ENCODE measurements at places on chromosomes 1 and 21.
A peak's percentile ranks its signal among the peaks of the same experiment; 100 is the strongest.

- peak; percentile 66 for DNase-seq
Measured at GRCh38 chr1:48661726-48662463, 114.8 kb downstream of the BEND5 start.

DNA sequence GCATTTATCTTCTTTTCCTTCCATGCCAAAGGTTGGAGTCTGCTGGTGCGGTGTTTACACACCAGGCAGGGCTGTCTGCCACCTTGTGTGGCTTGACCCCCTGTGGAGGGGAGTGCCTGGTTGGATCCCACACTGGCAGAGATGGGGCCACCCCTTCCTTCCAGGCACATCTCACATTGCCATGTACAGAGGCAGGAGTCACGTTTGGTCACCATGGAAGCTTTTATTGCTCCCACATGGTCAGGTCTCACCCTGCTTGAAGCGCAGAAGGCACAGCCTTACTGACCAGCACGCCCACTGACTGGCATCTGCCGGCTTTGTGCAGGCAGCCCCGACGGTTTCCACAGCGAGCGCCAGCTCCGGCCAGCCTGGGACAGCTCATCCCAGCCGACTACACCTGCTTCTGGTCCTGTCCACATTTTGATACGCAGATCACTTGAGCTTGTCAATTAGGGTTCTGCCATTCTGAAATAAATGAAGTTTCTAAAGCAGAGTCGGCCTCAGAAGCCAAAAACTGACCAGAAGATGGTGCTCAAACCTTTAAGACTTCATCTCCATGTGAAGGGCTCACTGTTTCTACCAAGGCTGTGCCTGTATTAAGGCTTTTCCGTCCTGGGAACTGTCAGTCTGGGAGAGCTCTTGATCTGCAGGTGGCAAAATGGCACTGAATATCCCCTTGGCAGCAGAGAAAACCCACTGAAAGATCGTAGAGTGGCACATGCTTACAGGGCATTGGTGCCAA lies 35.6 kb upstream of the EPHA8 start:
- DNase-seq: peak; percentile 75

GRCh38 chr1:192907545-192908243 lies 98.9 kb downstream of the RGS2 start:
- no peak for DNase-seq

- DNase-seq: no peak
Measured at GRCh38 chr1:86645851-86646250, 58.5 kb upstream of the SH3GLB1 start.

- DNase-seq: no peak
Measured at GRCh38 chr1:53104289-53104913, 38.0 kb downstream of the SLC1A7 start.

GRCh38 chr1:16088996-16089395 lies 15.5 kb upstream of the FAM131C start:
- no peak for DNase-seq

DNA sequence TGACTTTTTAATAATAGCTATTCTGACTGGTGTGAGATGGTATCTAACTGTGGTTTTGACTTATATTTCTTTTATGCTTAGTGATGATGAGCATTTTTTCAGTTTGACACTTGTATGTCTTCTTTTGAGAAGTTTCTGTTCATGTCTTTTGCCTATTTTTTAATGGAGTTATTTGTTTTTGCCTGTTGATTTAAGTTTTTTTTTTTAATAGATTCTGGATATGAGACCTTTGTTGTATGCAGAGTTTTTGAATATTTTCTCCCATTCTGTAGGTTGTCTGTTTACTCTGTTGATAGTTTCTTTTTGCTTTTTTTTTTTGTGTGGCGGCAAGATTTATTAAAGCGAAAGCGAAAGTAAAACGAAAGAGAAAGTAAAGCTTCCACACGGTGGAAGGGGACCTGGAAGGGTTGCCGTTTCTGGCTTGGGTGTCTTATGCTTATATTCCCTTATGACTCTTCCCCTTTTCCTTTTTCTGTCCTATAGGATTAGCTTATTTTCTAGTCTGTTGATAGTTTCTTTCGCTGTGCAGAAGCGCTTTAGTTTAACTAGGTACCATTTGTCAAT lies 67.6 kb downstream of the TBX19 start:
- DNase-seq: no peak

GRCh38 chr1:9687874-9688582 lies 36.5 kb downstream of the PIK3CD start:
- DNase-seq: peak; percentile 47

GRCh38 chr1:188517139-188517538 lies 1688.4 kb downstream of the PLA2G4A start:
- no peak for DNase-seq

GRCh38 chr1:186212568-186213224 lies 162.4 kb downstream of the TPR start:
- peak; percentile 54 for DNase-seq

- no peak for DNase-seq
Measured at GRCh38 chr1:178706432-178706831, 18.6 kb upstream of the RALGPS2 start.

GRCh38 chr1:16392740-16393569 lies 25.9 kb downstream of the SZRD1 start:
- DNase-seq: no peak

GRCh38 chr1:64469116-64469976 lies 583 bp upstream of the CACHD1 start:
- DNase-seq: no peak

DNA sequence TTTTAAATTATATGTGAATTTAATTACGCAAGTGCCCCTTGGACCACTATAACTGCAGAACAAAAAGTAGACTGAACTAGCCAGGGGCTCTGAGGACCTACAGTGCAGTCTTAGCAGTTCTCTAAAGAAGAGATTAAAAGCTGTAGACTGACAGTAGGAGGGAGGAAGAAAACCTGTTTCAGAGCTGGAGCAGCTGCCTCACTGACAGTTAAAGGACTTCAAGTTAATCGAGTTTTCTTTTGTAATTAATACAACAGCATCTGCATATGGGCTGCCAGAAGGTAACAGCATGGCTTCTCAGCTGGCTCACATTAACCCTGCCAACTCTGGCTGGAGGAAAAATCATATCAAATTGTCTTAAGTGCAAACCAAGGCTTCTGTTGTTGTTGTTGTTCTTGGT lies 19.9 kb downstream of the DSTYK start:
- no peak for DNase-seq

DNA sequence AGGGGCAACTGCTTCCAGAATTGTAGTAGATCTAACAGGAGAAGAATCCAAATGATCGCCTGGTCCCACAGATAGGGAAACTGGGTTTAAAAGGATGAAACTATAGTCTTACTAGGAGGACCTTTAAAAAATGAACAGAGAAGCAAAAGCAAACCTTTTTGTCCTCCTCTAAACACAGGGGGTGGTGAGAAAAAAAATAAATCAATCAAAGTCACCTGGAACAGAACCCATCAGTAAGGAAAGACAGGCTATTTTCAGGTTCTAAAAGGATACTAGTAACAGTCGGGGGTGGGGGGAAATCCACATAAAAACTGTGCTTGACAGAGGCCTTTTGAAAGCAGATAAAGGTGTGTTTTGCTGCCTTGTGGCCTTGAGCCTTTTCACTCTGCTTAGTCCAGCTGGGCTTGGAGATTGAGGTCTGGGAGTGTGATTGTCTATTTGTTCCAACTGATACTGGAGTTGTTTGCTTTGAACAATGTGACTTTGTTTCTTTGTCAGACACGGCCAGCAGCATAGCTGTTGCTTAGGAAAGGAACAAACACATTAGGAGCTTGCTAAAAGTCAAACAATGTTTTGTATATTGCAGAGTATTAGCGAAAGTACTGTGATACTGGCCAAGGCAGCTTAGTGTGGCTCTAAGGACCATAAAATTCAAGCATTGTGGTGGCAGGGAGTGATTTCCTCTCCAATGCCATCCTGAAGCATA lies 141.1 kb upstream of the IRF2BP2 start:
- peak; percentile 92 for DNase-seq

DNA sequence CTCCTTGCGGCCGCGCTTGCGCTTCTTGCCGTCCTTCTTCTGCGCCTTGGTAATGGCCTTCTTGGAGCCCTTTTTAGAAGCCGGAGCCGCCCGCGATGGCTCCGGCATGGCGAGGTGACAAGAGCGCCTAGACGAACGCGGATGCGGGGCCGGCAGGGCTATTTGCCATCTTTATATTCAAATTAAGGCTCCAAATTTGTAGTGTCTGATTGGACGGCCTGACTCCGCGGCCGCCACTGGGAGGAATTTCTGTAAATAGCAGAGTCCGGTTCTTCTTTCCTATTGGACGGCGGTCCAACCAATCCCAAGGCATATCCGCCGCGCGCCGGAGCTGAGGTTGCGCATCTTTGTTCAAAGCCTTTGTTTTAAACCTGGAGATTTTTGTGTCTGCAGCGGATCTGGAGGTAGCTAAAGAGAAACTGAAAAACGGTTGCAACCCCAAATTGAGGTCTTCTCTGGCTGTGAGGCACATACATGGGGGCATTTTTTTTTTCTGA lies 22.6 kb upstream of the RNF187 start:
- peak; percentile 73 for DNase-seq

DNA sequence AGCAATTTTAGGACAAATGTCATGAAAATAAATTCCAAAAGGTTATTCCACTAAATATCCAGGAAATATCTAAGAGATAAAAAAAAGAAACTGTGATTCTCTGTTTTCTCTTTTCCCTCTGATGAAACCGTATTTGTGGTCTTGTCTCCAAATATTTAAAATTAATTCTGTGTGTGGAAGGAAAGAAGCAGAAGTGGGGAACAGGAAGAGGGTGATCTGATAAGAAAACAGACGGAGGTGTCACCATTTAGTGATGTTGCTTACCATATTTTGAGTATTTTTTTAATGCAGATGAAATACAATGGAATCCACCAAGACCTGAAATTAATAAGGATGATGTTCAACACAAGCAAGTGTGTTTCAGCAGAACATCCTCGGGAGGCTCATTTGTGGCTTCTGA lies 29.6 kb downstream of the CLCA1 start:
- DNase-seq: no peak

DNA sequence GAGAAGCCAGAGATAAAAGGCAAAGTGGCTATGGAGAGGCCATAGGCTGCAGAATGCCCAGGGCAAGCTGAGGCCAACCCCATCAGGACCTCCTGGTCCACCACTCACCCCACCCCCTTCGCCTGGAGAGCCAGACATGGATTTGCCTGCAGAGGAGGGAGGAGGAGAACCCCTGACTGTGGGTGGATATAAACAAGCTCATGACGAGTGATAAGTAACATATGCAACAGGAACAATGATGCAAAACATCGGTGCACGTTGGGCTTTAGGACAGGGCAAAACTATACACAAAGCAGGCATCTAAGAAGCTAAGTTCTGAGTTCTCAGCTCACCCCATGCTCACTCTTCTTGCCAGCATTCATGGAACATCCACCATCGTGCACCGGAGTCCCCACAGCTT lies 150.3 kb downstream of the ETS2 start:
- peak; percentile 54 for DNase-seq

GRCh38 chr21:43853851-43854772 lies 10.9 kb upstream of the AGPAT3 start:
- DNase-seq: peak; percentile 27

- no peak for DNase-seq
Measured at GRCh38 chr1:165047994-165048393, 308.5 kb downstream of the LMX1A start.

DNA sequence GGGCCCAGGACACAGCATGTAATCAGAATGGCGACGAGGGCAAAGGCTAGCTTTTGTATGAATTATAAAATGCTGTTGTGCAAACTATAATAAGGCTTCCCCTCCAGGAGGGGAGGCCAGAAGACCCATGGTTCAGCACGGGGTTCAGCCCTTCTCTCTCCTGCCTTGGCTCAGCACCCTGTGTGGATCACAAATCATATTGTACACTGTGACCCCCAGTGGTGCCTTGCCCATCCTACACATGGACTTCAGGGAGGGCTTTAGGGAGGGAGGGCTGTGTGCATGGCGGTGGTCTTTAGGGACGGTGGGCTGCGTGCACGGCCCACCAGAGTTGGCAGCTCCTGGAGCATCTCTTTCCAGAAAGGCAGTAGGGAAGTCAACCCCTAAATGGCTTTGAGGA lies 120.8 kb upstream of the TNR start:
- no peak for DNase-seq

GRCh38 chr1:15412175-15412800 lies 2.6 kb downstream of the EFHD2 start:
- no peak for DNase-seq

GRCh38 chr1:209586221-209586740 lies 2.8 kb downstream of the CAMK1G start:
- no peak for DNase-seq

DNA sequence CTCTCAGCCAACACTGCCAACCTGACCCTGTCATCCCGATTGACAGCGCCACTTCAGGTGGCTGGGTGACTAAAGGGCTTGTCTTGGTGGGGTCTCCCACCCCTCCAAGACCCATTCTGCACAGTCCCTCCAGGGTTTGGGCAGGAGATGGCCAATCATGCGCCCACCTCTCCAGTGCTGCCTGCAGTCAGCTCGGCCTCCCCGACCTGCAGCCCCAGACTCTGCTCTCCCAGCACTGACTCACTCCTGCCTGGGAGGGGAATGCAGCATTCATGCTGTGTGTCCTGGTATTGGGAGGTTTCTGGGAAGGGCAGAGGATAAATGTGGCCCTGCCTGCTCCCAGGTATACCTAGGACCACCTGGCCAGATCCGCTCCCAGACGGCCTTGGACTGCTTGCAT lies 9.7 kb downstream of the TMEM81 start:
- no peak for DNase-seq

GRCh38 chr1:228005511-228006033 lies 1.2 kb upstream of the WNT3A start:
- no peak for DNase-seq

DNA sequence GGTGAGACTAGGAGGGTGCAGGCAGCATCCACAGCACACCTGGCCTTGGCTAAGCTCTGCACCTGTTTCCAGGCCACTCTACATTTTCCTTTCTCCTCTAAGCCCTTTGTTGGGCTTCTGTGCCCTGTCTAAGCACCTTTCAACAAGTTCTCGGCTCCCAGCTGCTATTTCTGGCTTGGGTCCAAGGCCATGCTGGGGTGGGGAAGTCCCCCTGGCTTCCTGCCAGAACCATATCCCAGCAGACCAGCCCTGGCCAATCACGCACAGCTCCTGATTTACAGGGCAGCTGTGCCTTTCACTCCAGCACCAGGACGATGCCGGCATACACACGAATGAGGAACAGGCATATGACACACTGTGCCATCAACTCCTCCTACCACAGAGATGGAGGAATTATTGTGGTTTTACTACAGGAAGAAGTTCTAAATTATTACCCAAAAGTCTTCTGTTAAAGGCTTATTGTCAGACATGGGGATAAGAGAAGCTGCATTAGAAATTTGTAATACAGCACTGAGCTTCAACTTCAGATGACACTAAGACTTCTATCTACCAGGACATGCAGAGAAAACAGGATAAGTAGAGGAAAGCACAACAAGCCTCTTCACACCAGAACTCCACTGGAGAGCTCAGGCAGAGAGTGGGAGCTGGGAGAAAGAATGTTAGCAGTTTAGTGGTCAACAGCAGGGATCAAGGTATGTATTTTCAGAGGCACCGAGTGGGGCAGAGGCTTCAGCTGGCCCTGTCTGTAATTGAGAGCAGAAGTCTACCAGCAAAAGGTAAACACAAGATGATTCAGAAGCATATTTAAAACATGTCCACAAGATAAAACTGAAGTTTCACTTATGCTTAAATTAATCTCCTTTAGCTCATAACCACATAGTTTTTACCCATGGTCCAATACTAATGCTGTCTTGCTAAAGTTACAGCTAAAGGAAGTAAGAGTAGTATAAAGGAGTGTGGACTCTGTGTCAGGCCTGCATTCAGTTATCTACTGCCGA lies 37.4 kb downstream of the TRIT1 start:
- DNase-seq: peak; percentile 100

GRCh38 chr1:71307451-71307850 lies 226.6 kb upstream of the ZRANB2 start:
- DNase-seq: no peak
